ENCODE measurements at places on chromosomes 7 and 10.

GRCh38 chr10:24642921-24643678 is 80.6 kb downstream of the ARHGAP21 start:
- no peak for DNase-seq

- DNase-seq: no peak
These were observed 600 bp upstream of the DBNL start for GRCh38 chr7:44043902-44044301.

DNA sequence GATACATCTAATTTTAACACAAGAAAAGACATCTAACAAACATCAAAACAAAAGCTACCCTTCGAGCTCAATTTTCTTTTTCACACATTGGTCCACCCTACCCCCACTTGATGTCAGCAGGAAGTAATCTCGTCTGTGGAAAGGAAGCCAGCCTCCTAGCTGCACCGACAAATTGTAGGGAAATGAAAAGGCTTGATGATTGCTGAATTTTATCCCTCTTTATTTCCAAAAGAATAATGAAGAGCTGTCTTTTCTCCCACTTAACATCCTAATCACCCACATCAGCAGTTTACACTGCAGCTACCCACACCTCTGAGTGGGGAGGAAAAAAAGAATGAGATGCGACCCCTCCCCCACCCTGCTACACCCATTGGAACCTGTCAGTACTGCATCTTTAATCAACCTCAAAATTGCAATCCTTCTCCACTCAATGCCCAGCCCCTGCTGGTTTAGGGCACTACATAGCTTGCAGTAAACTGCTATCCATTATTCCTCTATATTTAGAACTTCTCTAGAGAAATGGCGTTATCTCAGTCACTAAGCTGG is 10.6 kb upstream of the CPVL start:
- no peak for DNase-seq

- no peak for DNase-seq
These were observed 253.6 kb downstream of the GRID1 start for GRCh38 chr10:86113044-86113443.

- no peak for DNase-seq
These were observed 78.3 kb upstream of the LRRC17 start for GRCh38 chr7:102834466-102834865.

- no peak for DNase-seq
These were observed 67.8 kb upstream of the NXPH1 start for GRCh38 chr7:8365499-8366110.

DNA sequence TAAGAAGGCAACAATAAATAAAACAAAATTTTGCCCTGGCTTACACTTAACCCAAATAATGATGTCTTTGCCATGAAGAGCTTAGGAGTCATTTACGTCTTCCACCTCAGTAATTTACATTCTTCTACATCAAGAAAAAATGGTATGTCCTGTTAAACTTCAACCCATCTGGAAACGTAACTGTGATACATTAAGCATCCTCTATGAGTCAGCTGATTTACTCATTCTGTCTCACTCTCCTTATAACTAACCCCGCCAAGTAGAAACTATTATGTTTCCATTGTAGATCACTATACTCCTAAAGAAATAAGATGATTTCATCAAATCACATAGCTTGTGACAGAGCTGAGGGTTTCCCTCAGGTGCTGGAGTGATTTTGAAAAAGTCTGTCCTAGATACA is 330.7 kb downstream of the CDC14C start:
- no peak for DNase-seq

DNA sequence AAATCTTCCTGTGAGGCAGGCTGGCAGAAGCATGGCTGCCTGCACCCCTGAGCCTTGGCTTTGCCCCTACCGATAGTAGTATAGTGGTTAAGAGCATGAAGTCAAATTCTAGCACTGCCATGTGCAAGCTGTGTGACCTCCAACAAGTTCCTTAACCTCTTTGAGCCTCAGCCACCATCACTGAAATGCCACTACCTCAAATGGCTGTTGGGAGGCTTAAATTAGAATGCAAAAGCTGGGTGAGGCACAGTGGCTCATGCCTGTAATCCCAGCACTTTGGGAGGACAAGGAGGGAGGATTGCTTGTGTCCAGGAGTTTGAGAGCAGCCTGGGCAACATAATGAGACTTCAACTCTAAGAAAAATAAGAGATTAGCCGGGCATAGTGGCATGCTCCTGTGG is 8.4 kb downstream of the SFRP5 start:
- DNase-seq: no peak

GRCh38 chr10:43265799-43266721 is 805 bp downstream of the RASGEF1A start:
- DNase-seq: peak; percentile 45

DNA sequence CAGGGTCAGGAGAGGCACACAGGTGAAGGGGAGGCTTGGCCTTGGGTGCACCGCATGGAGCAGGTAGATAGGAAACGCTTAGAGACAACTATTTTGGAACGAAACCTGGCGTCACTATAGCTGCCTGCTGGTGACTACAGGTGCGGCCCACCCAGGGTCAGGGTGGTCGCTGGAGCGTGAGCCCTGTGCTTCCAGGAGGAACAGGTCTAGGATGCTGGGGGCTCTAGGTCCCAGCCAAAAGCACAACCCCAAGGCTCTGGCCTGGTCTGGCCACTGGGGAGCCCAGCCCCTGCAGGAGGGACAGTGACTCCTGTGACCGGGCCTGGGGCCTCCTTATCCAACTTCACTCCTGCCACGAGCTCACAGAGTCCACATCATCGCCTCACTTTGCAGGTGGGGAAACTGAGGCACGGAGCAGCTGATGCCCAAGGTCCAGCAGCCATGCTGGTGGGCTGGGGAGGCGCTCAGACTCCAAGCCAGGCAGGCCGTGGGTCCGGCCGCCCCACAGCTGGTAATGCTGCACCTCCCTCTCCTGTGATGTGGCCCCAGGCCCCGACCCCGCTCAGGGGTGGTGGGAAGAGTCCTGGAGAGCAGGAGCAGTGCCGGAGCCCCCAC is 9.0 kb downstream of the LFNG start:
- no peak for DNase-seq

DNA sequence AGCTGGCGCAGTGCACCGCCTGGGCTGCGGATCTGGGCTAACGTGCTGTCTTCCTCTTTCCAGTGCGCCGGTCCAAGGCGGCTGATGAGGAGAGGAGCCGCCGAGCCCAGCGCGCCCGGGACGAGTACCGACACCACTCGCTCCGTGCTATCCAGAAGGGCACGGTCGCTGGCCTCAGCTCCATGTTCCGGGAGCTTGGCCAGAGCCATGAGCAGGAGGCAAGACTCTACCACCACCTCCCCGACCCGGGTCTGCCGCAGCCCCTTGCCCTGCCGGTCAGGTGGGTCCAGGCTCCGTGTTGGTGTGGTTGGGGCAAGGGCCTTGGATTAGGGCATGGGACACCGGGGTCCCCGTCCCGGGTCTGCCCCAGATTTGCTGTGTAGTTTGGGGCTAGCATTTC is 65.8 kb downstream of the SH2D4B start:
- no peak for DNase-seq

DNA sequence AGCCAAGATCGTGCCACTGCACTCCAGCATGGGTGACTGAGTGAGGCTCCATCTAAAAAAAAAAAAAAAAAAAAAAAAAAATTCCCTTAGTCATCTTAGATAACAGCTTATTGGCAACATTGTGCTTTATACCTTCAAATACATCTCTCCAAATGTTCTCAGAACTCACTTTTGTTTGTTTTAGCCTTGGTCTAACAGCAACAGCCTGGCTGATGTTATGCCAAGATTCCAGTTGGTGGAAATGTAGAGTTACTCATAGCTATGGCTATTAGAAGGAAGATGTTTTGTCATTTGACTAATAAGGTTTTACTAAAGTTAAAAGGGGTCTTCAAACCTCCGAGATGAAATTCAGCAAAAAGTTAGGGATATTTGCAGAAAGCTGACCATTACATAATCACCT is 481.4 kb downstream of the NEBL start:
- DNase-seq: no peak

- DNase-seq: no peak
These were observed 122.8 kb upstream of the RHOBTB1 start for GRCh38 chr10:61066661-61067344.

DNA sequence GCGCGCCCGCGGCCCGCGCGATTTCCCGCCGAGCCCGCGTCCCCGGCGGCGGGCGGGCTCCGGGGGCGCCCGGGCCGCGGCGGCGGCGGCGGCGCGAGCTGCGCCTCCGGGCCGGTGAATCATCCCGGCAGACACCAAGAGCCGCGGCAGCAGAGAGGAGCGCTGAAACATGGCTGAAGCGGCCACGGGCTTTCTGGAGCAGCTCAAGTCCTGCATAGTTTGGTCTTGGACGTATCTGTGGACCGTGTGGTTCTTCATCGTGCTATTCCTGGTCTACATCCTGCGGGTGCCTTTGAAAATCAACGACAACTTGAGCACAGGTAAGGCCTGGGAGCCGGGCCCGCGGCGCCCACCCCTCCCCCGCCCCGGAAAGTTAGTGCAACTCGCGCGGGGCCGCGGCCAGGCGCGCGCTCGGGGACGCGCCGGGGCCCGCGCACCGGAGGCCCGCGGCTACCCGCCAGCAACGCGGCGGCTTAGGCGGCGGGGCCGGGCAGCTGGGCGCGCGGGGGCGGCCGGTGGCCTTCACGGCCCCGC is at the start of gene ST7:
Gene ST7, plus strand, starts transcription at position 130 of the 534 bp plus-strand sequence. Its CDS starts 40 bp downstream, at position 170.
- DNase-seq: peak; percentile 35

DNA sequence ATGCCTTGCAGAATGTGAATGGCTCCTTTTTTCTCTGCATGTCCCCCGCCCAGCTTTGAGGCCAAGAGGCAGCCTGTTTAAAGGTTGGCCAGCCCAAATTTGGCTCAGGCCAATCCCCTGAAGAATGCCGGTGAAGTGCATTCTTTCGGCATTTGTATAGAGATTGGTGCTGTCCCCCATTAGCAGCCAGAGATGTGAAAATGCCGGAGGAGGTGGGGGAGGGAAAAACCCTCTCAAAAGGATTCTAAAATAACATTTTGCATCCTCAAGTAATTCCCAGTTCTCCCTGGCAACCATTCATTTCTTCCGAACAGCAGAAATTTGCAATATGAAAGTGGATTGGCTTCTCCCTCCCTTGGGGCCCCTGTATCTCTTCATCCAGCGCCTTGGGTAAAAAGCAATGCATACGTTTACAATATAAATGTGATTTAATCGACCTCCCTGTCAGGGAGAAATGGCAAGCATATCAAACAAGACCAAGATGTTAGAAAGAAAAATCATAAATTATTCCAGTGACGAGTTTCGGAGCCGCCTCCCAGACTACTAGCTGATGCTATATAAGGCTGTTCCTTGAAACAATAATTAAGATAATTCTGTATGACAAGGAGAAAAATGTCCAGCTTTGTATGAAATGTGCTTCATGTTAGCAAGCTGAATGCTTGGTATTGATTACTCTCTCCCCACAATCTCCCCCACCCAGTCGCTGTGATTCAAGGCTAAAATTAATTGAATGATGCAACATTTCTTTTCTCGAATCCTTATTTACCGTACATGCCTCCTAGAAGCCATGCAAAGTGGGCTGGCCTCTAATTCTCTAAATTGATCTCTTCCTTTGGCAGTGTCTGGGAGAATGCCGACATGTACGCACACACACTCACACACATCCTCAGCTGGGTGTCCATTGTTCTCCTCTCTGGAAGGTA is 323.7 kb downstream of the RPS24 start:
- DNase-seq: no peak

GRCh38 chr10:43399320-43400310 is 9.4 kb downstream of the HNRNPF start:
- no peak for DNase-seq

GRCh38 chr10:69047111-69047832 is 40.6 kb upstream of the SRGN start:
- no peak for DNase-seq

- no peak for DNase-seq
These were observed 279.3 kb downstream of the SKAP2 start for GRCh38 chr7:26584987-26585665.

GRCh38 chr10:13712837-13713581 is 126.2 kb downstream of the PRPF18 start:
- DNase-seq: no peak

GRCh38 chr7:127903892-127904669 is 127.2 kb downstream of the LRRC4 start:
- no peak for DNase-seq

DNA sequence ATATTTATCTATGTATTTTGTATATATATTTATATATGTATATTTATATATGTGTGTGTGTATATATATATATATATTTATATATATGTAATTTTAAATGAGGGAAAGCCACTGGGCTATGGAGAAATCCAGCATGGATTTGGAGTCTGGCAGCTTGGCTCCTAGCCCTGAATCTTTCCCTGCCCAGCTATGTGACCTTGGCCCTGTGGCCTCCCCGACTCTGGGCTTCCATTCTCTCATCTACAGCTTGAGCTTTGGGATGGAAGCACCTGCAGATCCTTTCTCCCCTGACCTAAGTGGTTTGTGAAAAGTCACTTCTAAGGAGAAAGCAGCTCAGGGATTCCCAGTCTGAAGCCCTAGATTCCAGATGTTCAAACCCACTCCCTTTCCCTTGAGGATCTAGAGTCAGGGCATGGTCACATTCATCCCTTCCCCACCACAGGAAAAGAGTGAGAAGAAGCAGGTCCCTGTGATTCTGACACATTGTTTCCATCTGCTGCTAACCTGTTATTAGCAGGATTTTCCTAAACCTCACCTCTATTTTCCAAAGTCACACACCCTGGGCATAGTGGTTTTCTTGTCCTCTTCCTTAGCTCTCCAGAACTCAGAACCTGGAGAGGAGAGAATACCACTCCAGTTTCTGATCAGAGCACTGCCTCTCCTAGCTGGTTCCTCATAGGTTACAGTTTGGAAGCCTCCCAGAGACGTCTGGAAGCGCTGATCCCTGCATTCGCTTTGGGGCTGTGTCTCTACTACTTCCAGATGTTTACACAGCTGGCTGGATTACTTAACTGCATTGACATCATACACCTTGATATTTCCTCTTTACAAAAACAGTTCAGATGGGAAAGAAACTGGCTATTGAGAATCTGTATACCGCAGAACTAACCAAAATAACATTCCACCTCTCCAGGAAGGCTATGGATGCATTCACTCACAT is 327.5 kb upstream of the ZMIZ1 start:
- DNase-seq: no peak

- no peak for DNase-seq
These were observed 54.3 kb upstream of the NRP1 start for GRCh38 chr10:33388785-33389184.

DNA sequence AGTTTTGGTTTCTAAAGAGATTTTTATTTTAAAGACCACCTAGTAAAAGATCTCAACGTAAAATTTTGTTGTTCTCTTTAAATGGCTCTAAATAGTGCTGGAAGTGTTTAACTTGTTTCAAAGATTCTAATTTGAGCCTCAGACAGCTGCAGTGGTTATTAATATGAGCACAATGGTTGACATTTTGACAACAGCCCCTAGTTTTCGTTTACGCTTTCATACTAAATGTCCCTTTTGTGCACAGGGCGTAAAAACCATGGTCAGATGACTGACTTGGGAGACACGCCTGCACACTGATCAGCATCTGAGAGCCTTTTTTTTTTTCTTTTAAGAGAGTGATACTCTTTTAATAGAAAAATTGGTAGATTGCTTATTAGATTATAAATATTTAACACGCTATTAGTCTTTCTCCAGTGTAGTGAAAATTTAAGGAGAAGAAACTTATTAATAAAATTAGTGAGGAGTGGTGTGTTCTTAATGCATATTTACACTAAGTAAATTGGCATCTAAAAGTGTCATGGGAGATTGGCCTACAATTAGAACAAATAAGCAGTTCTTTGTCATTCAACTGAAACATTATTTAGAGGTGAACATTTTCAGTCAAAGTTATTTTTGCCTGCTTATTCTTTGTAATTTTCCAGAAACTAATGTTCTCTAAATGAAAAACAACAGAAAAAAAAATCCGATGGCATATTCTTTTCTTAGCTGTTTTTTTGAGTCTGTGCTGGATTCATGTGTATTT is 182.8 kb upstream of the PHYHIPL start:
- peak; percentile 56 for DNase-seq

GRCh38 chr10:123134915-123135414 is 805 bp upstream of the HMX3 start:
- DNase-seq: no peak
